ENCODE measurements at places on chromosomes 13 and 19. TPM values are rescaled to one million over a fixed set of nuclear protein-coding genes. Genes with fewer than 3 reads are reported as not detected.

DNA sequence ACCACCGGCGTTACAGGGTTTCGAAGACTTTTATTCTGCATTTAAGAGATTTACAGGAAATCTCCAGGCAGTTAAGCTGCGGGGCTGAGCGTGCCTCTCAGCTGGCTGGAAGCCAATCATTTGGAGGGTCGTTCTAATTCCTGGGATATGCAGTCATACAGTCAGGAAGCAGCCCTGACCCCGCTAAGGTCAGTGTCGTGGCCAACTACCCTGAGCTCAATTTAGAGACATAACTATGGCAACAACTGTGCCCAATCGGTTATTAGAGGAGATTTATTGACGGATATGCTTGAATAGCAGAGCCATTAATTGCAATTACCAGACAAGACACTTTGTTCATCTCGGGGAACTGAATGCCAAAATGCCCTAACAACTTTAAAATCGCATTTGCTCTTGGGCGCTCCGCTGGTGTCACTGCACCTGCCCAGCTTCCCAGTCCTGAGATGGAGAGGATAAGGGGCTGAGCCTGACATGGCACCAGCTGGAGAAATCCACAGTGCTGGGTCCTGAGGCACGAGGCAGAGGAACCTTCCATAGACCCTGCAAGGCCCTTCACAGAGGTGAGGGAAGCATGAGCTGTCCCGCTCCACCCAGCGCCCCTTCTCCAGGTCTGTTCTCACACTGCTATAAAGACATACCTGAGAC lies 15.1 kb upstream of the ZNF507 start:
- DNase-seq = no peak

- no peak for DNase-seq
Measured at GRCh38 chr13:80481588-80481987, 140.7 kb upstream of the SPRY2 start.

CFAP97D2 gene
- polyA plus RNA-seq = not detected

ACTL9 gene
- polyA plus RNA-seq = not detected

SEMA6B gene
- 2.5 TPM for polyA plus RNA-seq

DNA sequence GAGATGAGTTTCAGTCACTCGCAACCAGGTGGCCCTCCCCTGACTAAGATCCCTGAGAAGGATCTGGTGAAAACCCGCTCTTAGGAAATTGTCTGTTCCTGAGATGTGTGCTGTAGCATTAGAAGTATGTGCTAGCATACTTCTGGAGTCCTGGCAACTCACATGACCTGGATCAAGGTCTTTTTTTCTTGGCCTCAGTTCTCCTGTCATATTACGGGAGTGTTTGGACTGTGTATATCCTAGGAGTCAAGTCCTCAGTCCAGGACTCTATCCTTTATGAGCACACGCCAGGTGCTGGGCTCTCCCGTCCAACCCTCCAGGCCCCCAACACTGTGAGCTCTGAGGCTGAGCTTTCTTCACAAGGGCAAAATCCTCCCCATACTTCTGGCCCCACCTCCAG lies 156.4 kb downstream of the UQCRFS1 start:
- DNase-seq = no peak

MCEMP1 gene
- polyA plus RNA-seq = 0.53 TPM

DNA sequence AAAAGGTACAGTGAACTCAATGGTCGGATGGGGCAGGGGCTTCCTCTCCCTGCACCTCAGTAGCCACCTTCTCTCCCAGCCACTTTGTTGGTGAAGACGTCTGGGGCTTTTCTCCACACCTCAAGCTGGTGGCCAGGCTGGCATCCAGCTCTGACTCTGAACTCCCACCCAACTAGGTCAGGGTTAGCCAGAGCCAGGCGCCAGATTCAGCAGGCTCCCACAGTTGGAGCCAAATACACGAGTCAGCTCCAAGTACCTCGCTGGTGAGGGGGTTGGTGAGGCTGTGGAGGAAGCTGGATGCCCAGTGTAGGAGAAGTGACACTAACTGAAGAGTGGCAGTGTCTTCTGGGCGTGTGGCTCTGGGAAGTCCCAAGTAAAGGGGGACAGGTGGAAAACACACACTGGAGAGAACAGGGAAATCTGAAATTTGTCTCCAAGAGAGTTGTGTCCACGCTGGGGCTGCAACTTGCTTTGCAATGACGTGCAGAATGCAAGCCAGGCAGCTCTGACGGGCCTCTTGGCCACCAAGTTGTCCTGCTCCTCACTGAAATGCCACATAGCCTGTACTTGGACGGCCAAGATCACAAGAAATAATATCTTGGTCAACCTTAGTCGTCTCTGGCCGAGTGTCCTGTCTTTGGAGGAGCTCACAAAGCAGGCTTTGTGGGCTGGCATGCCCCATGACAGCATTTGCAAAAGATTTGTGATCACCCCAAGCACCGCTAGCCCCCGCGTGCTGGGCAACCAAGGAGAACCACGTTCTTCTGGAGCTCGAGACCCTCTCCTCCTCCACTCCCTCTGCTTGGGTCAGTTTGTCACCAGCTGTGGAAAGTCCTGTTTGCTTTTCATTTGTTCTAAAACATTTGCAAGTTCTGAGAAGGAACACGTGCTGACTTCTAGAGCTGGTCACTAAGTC lies 18.1 kb downstream of the SLC7A1 start:
- no peak for DNase-seq

DNA sequence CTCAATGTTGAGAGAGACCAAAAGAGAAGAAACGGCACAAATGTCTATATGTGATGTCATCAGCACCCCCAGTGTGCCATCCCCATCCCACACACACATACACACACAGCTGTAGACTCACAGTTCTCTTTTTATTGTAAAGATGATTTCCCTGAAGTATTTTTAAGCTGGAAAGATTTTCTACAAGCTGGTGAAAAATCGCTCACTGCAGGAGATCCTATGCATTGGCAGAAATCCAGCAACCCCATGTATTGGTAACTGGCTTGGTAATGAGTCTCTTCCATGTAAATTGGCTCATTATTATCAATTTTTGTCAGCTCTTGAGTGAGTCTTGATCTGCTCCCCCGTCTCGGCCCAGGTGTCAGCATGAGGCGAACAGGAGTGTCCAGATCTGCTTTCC lies 107.1 kb upstream of the UQCRFS1 start:
- no peak for DNase-seq

- DNase-seq = no peak
Measured at GRCh38 chr19:12796146-12797071, 5.1 kb downstream of the JUNB start.

FLT3LG gene
- 5.1 TPM for polyA plus RNA-seq

- no peak for DNase-seq
Measured at GRCh38 chr13:31119966-31120700, 41.6 kb downstream of the HSPH1 start.

RAD23A gene
- polyA plus RNA-seq = 81.0 TPM

GRCh38 chr19:49442771-49443365 lies 1.5 kb upstream of the SLC17A7 start:
- peak; percentile 81 for DNase-seq

KIR2DL1 gene
- polyA plus RNA-seq = 0.29 TPM

DNA sequence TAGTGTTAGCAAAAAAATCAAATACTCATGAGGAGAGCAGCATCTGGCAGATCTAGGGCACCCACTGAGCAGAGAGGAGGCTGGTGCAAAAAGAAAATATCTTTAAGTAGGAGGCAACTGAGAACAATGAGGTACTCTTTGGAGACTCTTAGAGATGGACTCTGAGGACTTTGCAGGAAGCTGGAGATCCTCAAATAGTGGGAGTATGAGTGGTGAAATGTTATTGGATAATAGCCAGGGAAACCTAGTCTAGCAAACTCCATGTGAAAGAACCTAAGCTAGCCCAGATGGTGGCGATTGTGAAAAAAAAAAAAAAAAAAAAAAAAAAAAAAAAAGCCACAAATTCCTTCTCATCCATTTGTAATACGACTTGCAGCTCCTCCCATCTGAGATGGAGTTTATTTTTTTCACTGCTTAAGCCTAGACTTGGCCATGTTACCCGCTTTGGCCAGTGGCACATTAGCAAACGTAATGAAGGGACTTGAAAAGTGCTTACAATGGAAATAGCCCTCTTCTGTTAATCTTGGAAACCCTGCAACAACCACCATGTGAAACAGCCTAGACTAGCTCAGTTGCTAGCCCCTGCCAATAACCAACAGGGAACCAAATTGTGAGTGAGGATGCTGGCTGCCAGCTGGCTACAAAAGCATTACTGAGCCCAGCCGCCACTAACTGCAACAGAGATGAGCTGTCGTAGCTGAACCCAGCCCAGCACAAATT lies 476.2 kb downstream of the KLF12 start:
- DNase-seq = no peak

- DNase-seq = peak; percentile 93
Measured at GRCh38 chr19:49680421-49681351, 3.6 kb downstream of the PRMT1 start.

DNA sequence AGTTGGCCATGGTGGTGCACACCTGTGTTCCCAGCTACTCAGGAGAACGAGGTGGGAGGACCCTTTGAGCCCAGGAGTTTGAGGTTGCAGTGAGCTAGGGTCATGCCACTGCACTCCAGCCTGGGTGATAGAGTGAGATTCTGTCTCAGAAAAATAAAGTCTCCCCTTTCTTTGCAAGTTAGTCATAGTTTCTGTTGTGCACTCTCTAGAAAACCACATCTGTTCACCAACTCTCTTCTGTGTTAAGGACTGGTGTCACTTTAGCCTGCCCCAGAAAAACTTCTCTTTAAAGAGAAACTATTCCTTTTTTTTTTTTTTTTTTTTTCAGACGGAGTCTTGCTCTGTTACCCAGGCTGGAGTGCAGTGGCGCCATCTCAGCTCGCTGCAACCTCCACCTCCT lies 4.9 kb upstream of the CHST8 start:
- no peak for DNase-seq

ZNF627 gene
- 39.3 TPM for polyA plus RNA-seq

GRCh38 chr13:36866232-36866631 lies 47.2 kb downstream of the RFXAP start:
- no peak for DNase-seq

LPAR6 gene
- 37.7 TPM for polyA plus RNA-seq

GRCh38 chr13:112725346-112726015 lies 35.6 kb downstream of the ATP11A start:
- no peak for DNase-seq

- DNase-seq = no peak
Measured at GRCh38 chr19:51737924-51738323, 13.8 kb downstream of the FPR1 start.

PPFIA3 gene
- 9.4 TPM for polyA plus RNA-seq

GRCh38 chr13:20264271-20265018 lies 32.3 kb upstream of the GJB6 start:
- DNase-seq = no peak

C19orf38 gene
- 2.1 TPM for polyA plus RNA-seq

DNA sequence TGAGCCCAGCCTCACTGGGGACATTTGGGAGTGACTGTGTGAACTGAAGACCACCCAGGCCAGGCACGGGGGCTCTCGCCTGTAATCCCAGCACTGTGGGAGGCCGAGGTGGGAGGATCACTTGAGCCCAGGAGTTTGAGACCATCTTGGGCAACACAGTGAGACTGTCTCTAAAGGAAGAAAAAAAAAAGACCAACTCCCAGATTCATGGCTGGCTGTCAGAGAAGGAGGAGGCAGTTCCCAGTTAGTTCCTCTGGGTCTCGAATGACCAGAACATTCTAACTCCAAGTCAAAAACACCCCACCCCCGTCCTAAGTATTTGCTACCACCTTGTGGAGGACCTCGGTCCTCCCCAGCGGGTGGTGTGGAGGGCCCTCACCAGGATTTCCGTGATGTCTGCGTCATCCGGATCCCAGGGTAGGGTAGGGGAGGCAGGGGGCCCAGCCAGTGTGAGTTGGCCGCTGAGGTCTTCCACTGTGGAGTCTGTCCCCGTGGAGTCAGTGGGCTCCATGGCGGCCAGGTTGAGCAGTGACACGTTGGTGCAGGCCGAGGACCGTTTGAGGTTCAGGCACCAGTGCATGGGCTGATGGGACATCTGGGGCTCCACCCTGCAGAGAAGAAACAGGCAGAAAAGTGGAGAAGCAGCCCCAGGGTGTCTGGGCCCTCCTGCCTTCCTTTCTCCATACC lies 1.3 kb downstream of the TSKS start:
- DNase-seq = peak; percentile 19

DNA sequence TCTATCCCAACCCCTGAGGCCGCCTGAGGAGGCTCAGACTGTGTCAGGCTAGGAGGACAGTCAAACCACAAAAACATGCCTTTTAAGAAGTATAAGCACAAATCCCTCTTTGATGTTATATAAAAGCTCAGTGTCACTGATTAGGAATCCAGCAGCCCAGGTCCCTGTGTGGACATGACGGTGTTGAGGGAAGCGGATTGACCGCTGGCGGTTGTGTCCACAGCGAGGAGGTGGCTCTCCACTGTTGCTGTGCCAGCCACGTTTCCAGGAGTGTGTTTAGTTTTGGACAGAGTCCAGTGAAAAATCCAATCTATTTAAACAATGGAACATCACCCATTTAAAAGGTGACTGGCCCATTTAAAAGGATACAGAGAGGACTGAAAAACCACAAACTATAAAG lies 7.5 kb upstream of the GJA3 start:
- no peak for DNase-seq

GRCh38 chr19:15196360-15197005 lies 4.3 kb downstream of the NOTCH3 start:
- no peak for DNase-seq

GRCh38 chr19:3684054-3684816 lies 16.0 kb downstream of the PIP5K1C start:
- no peak for DNase-seq

SMIM17 gene
- 2.1 TPM for polyA plus RNA-seq

DNA sequence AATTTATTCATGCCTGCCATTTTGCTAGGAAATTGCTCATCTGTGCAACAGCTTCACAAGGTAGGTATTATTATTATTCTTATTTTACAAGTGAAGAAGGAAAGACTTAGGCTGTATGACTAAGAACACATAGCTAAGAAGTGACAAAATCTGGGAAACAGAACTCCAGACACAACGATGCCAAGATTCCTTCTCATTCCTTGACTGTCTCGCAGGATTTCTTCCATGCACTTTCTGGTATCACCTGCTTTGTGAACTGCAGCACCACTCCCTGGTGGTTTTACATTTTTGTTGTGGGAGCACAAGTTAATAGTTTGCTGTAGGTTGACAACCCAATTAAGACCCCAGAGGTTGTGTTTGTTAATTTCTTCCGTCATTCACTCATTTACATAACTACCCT lies 188.5 kb downstream of the LACC1 start:
- DNase-seq = no peak

ZNF763 gene
- polyA plus RNA-seq = 11.2 TPM

WDR87 gene
- polyA plus RNA-seq = not detected

DNA sequence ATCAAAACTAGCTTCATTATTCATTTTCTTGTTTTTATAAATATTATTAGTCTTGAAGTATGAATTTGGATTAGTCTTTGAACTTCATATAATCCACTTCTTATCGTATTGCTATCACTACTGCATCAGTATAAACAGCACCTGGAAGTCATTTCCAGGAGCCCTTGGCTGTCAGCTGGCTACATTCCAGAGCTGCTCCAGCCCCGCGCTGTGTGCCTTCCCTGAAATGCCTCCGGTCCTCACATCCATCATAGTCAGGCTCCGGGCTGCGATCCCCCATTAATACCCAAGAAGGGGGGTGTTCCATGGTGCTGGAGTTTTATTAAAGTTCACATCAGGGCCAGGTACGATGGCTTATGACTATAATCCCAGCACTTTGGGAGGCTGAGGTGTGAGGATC lies 124.3 kb upstream of the GJB6 start:
- DNase-seq = peak; percentile 58

Measured in renal pelvis (tissue), 12 donors.